BJ (cell line): ENCODE measurements at places on chromosomes 3 and 15.

- DNase-seq: no peak
Observed at GRCh38 chr3:42652611-42653302, 740 bp upstream of the ZBTB47 start.

DNA sequence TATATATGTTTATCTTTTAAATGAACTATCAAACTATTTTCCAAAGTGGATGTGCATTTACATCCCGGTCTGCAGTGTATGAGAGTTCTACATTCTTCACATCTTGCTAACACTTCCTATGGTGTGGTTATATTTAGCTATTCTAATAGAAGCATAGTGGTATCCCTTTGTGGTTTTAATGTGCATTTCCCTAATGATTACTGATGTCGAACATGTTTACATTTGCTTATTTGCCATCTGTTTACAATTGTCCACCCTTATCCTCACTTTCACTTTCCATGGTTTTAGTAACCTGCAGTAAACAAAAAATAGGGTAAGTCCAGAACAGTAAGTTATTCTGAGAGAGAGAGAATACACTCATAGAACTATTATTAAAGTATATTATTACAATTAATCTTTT is 360.5 kb upstream of the NAALADL2 start:
- DNase-seq: no peak

- DNase-seq: peak; percentile 23
Observed at GRCh38 chr3:17431484-17432045, 310.9 kb downstream of the TBC1D5 start.

DNA sequence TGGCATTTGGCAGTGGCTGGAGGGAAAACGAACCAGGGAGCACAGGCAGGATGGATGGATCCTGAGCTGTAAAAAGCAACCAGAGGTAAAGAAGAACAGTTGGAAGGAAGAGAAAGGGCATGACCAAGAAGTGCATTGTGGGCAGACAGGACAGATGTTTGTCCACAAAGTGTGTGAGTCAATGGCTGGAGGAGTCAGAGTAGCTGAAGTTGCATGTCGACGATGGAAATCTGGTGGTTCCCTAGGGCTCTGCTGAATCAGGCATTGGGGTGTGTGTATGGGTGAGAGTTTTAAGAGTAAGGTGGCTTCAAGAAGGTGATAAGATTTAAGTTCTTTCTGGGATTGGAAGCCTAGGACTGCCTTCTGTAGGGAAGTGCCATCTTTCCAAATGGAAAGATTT is 214.0 kb upstream of the BHLHE40 start:
- DNase-seq: no peak

GRCh38 chr15:94682171-94682570 is 450.8 kb downstream of the MCTP2 start:
- DNase-seq: no peak

GRCh38 chr3:39573392-39573791 is 105.9 kb downstream of the MOBP start:
- DNase-seq: no peak

GRCh38 chr3:165185707-165186327 is 10.4 kb downstream of the SLITRK3 start:
- no peak for DNase-seq

DNA sequence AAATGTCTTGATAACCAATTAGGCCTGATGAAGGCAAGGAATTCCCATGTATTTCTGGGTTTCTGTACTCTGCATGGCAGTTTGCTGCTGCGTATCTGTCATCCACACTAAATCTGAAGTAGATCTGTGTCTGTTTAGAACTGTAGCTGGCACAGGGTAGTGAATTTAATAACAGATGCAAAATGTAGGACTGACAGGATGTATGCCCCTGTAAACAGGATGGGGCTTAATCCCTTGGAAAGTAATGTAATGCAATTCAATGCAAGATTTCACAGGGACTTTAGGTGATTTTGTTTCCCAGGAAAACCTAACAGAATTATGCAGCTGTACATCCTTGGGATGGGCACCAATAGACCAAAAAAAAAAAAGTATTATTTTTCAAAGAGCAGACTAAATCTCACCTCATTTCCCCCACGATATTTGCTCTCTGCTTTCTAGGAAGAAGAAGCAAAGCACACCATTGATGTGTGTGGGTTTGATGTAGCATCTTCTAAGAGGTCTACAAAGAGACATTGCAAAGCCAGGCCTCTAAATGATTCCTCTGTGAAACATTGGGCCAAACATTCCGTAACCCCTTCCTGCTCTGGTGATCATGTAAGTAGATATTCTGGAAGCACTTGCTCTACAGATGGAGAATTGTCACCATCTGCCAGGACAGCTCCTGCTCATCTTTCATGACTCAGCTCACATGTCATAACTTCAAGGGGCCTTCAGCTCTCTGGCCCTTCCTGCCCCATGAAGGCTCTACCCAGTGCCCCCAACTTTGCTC is 464.3 kb upstream of the RGMA start:
- no peak for DNase-seq

DNA sequence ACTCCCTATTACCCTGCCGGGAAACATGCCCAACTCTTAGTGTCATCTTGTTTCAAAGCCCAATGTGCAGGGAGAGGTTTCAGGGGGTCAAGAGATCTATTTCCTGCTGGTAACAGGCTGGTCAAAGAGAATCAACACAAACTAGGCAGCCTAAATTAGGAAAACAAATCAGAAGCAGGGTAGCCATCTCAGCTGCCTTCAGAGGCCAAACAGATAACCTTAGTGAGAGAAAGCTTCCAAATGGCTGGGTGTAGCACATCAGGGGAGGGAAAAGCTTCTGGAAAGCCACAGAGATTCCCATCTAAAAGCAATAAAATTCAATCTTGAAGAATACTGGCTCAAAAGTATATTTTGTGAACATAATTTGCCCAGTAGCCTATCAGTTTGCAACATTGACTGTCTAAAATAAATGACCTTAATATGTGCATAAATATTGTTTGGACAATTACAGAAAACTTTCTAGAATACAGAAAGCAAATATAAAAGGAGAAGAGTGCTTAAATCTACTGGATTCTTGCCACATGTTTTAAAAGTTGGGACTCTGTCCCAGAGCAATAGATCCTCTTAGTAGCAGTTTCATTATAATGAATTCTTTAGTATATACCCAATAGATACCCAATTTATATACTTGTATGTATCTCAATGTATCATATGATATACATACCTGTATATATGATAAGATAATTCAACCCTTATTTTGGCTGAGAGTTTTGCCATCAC is 371.9 kb upstream of the RARB start:
- no peak for DNase-seq

- DNase-seq: no peak
Observed at GRCh38 chr15:68228143-68228970, 1.2 kb downstream of the CLN6 start.

DNA sequence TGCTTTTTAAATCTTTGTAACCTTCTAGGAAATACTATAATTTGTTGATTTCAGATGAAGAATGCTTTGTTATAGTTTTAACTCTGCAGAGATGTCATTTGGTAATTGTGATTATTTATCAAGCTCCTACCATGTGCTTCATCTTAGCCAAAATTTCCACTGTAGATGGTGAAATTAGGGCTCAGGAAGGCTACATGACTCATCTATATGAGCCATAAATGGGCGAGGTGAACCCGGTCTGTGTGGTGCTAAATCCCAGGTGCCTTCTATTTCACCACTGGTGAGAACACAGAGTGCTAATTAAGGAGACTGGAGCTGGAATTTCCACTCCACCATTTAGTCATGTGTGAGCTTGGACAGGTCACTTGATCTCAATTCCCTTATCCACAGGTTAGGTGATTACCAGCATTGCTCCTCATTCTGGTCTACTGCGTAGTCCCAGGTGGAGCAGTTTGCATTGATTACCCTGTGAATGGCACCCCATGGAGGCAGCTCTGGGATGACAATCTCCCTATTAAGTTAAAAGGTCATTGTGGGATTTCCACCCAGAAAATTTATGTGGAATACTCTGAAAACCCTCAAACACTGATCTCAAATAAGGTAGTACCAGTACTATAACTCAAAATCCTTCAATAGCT is 2.8 kb upstream of the CCR3 start:
- DNase-seq: no peak

- DNase-seq: no peak
Observed at GRCh38 chr3:178562143-178562946, 26.1 kb downstream of the KCNMB2 start.

- no peak for DNase-seq
Observed at GRCh38 chr3:65914032-65914739, 124.5 kb downstream of the MAGI1 start.

- DNase-seq: no peak
Observed at GRCh38 chr3:38051131-38051530, 12.1 kb downstream of the DLEC1 start.

GRCh38 chr15:63244399-63244798 is 33.0 kb upstream of the APH1B start:
- DNase-seq: no peak

DNA sequence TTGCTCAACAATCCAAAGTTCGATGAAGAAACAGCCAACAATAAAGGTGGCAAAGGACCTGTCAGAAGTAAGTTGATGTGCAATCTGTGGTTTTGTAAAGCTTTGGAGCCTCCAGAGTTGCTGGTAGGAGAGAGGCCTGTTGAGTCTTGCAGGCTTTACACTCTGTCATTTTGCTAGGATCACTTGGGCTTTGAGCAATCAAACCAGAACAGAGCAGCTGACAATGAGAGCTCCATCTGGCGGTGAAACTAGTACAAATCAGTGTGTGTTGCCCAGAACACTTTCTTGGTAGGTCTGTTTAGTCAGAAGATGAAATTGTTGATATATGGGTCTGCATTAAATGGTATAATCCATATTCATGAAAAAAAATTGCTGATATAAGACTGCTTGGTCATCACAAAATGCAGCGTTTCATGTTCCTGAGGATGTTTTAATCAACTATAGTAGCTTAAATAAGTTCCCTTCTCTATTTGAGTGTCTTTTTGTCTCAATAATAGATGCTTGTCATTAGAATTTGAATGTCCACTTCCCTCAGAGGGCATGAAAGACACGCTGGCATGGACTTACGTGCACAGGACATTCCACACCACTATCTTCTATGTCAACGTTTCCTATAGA is 25.7 kb downstream of the TMOD2 start:
- DNase-seq: no peak

DNA sequence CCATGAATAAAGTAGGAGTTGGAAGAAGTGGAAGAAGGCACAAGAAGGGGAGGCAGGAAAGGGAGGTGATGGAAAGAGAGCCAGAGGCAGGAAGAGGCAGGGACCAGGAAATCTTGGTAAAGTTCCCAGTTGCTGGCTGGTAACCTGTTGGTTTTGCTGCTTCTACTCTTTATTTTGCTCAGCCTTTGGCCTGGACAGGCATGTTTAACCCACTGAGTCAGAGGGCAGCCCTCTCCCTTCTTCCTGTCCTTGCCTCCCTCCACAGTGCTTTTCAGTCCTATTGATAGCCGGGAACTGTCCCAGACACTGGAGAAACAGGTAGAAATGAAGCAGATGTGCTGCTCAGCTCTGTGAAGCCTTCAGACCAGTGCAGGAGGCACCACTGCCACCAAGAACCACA is 43.4 kb upstream of the APEH start:
- DNase-seq: no peak

DNA sequence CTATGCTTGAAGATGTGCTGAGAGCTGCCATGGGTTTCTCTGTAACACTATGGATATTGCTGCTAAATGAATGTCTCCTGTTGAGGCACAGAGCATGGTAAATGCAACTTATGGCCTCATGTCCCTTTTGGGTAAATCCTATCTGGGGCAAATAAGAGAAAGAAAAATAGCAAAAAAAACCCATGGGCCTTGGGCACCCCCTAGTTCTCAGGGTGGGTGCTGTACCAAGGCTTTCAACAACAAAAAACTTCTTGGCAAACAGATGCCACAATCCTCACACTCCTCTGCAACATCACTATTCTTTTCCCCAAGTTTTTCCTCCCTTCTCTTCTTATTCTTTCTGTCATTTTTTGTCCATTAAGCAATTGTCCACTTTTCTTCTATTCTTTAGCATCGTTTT is 340.1 kb upstream of the ROBO2 start:
- DNase-seq: no peak

GRCh38 chr15:85950101-85950500 is 129.6 kb upstream of the AGBL1 start:
- no peak for DNase-seq

GRCh38 chr3:119437691-119438258 is 25.6 kb downstream of the TMEM39A start:
- no peak for DNase-seq

GRCh38 chr15:52106641-52107040 is 5.9 kb downstream of the BCL2L10 start:
- DNase-seq: no peak

GRCh38 chr15:56254265-56254664 is 10.6 kb upstream of the RFX7 start:
- DNase-seq: no peak

- no peak for DNase-seq
Observed at GRCh38 chr3:120432150-120432860, 18.5 kb downstream of the FSTL1 start.

DNA sequence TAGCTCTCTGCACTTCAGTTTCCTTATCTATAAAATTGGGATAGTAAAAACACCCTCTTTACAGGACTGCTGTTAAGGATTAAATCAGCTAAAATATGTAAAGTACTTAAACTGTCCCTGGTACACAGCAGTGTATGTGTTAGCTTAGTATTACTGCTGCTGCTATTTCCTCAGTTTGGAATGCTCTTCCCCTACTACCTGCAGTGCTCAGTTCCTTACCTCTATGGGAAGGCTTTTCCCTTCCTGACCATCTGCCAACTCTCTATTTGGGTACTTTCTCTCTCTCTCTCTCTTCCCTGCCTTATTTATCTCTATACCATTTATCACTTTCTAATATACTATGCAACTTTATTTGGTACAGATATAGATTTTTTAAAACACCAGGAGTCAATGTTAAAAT is 26.5 kb downstream of the KPNA4 start:
- no peak for DNase-seq

GRCh38 chr15:81297147-81297572 is 26.8 kb downstream of the STARD5 start:
- no peak for DNase-seq

DNA sequence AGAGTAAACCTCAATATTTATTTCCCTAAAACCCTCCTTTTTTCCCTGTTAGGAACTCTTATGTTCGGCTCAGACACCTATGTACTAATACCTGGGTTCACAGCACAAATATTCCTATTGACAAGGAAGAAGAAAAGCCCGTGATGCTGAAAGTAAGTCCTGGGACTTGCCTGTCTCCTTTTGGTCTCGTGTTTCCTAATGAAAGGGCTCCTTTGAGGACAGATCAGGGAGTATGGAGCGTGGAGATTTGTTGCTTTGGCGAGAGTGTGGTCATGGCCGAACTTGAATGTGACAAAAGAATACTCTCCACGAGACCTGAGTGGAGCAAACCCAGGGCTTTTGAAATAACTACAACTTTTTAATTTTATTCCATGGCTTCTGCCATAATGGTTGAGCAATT is 167.8 kb downstream of the ITPR1 start:
- no peak for DNase-seq

DNA sequence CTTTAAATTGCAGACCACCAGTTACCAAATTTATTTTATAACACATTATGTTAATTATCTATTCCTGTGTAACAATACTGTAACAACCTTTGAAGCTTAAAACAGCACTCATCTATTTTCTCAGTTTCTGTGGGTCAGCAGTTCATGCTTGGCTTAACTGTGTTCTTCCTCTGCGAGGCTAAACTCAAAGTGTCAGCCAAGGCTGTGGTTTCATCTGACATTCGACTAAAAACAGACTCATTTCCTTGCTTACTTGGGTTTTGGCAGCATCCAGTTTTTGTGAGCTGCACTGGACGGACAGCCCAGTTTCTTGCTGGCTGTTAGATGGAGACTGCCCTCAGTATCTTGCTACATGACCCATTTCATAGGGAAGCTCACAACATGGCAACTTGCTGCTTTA is 247.3 kb upstream of the KCNH8 start:
- DNase-seq: no peak
